ENCODE measurements at places on chromosomes 2 and 18. TPM values are rescaled to one million over a fixed set of nuclear protein-coding genes. Genes with fewer than 3 reads are reported as not detected.

The SAG gene
- total RNA-seq, result not detected

The ACMSD gene
- not detected for total RNA-seq

The IRS1 gene
- 28.5 TPM for total RNA-seq

The HSPE1 gene
- 212 TPM for total RNA-seq

The SGO2 gene
- total RNA-seq, result 43.1 TPM

Measured in LHCN-M2 (cell line).